DMS53 (cell line): ENCODE measurements at places on chromosomes 1 and 21.

- DNase-seq: no peak
These were observed 12.7 kb downstream of the CD58 start for GRCh38 chr1:116558140-116558549.

GRCh38 chr1:201949491-201949890 lies 3.1 kb upstream of the LMOD1 start:
- DNase-seq: no peak

- no peak for DNase-seq
These were observed 182.4 kb downstream of the DISC1 start for GRCh38 chr1:231808990-231809389.

DNA sequence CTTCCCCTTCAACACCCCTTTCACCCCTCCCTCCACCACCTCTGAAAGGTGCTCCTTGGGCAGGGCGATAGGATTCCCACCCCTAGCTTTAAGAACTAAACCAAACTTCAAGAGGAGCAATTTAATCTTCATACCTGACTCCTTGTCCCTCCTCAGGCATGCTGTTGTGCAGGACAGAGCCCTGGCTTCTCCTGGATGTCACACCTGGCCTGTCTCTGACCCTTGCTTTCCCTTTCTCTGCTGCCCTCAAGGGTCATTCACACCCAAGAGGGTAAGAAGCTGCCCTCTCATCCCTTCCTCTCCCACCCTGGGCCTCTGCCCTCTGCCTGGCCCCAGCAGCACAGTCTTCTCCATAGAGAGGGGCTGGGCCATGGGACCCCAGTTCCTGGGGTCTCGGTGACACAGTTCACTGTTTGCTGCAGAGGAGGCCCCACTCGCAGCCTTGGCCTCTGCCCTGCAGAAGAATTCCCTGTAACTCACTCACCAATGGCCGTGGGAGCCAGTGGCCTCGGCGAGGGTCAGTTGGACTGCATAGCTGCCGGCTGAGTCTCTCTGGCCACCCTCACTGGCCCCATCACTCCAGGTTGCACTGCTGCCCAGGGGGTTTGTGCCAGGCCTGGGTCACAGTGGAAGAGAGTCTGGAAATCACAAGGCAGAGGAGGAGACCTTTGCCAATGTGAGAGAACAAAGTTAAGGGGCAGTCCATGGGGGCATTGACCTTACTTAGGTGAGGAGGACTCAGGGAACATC lies 28.4 kb upstream of the LHX4 start:
- DNase-seq: no peak

GRCh38 chr1:17668624-17669175 lies 86.4 kb upstream of the ACTL8 start:
- DNase-seq: no peak
